ENCODE measurements at places on chromosomes 1 and 21.
A peak's percentile ranks its signal among the peaks of the same experiment; 100 is the strongest.

DNA sequence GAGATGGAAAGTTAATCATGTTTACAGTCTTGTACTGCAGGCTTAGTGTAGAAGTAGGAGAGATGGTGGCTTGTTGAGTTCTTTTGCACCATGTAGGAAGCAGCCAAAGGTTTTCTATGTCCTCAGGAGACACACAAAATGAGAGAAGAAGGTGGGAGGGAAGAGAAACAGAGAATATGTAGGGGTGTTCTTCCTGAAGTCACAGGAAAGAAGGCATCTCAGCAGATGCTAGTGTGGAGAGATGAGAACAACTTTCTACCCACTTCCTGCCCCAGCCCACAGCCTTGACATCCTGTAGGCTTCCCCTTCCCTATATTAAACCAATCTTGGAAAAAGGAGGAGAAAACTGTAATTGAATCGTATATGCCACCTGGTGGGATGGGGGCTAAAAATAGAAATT is 217.0 kb downstream of the S1PR1 start:
- no peak for DNase-seq

- peak; percentile 12 for DNase-seq
These were observed 49.8 kb downstream of the SLC16A1 start for GRCh38 chr1:112906150-112906698.

GRCh38 chr1:30511991-30512913 is 211.1 kb downstream of the MATN1 start:
- DNase-seq = no peak

DNA sequence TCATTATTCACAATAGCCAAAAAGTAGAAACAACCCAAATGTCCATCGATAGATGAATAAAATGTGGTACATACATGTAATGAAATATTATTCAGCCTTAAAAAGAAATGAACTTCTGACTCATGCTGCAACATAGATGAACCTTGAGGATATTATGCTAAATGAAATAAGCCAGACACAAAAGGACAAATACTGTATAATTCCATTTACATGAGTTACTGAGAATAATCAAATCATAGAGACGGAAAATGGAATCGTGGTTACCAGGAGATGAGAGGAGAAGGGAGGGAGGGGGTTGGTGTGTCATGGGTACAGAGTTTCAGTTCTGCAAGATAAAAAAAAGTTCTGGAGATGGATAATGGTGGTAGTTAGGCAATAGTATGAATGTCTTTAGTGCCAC is 184.1 kb downstream of the PSMG1 start:
- DNase-seq = no peak

DNA sequence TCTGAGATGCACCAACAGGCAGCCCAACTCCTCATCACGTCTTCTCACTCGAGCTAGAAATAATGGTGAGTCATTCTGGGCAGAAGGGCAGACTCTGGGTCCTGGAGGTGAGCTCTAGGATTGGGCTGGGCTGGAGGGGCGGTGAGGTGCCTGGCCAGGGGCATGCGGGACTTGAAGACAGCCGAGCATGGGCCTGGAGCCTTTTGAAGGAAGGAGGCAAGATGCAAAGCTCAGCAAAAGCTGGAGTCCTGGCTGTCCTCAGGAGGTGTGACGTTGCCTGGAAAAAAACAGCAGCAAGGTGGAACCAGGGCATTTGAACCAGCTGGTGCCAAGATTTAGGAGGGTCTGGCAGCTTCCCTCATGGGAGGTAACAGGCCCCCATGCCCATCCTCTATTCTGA is 712 bp downstream of the KCNA2 start:
- DNase-seq = no peak

DNA sequence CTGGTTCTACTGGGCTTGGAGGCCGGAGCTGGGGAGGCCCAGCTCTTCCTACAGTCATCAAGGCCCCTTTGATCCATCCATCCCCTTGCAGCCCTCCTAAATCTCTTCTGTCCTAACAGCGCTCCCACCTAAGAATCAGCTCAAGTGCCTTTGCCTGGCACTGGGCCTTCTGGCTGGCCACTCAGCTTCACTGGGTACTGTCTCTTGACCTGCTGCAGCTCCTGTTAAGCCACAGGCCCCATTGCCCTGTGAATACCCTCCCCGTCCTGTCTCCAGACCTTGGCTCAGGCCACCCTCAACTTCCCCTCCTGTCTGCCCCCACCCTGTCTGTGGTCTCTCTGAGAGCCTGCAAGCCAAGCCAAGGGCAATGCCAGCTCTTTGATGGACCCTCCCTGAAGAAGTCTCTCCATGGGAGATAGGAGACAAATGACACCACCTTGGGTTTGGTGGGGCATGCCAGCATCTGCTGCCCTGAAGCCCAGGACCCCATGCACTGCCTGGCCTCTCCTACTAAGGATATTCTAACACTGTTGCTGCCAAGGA is 27.3 kb downstream of the FAM151A start:
- no peak for DNase-seq

DNA sequence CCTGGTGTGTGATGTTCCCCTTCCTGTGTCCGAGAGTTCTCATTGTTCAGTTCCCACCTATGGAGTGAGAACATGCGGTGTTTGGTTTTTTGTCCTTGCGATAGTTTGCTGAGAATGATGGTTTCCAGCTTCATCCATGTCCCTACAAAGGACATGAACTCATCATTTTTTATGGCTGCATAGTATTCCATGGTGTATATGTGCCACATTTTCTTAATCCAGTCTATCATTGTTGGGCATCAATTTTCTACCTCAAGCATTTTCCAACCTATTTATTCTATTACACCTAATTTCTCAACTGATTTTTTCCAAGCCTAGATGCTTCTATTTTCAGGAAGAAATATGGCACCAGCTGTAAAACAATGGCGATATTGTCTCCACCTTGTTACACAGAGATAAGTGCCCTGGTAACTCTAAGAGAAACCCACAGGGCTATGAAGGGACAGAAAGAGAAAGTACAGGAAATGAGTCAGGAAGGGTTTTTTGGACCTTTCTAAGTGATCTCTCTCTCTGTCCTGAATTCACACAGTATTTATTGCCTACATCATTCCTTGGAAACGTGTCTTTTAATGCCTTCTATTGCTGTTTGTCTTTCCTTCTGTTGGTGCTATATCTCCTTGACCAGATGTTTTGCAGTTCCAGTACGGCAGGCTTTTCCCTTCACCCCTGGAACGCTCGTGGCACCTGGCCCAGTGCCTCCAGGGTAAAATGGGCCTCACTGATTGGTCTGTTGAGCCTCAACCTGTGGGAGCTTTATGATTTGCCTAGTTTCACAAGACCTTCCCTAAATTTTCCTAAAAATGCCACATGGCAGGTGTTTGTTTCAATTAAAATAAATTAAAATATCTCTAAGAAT is 14.6 kb upstream of the JAK1 start:
- DNase-seq = no peak

GRCh38 chr1:183863852-183864251 is 58.9 kb downstream of the RGL1 start:
- DNase-seq = no peak

DNA sequence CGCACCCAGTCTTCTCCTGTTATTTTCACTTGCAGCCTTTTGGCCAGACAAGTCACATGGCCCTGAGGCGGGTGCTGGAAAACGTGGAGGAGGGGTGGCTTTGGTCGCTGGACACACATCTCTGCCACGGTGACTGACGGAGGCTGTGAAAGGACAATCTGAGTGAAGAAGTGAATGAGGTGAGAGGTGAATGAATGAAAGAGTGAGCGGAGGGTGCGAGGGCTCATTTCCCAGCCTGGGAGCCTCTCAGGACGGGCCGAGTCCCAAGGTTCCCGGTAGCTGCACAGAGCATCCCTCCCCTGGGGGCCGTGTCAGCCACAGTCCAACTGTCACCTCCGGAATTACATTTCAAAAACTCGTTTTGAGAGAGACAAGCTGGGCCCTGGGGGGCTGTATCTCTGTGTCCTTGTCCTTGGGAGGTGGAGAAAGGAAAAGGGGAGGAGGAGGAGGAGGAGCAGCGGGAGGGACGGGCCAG is 89.6 kb downstream of the UBIAD1 start:
- DNase-seq = no peak

Measured in midbrain (tissue), 1 donor.